ENCODE measurements at places on chromosomes 7 and 10.

GRCh38 chr10:79167537-79167936 is 98.8 kb downstream of the ZMIZ1 start:
- no peak for DNase-seq

DNA sequence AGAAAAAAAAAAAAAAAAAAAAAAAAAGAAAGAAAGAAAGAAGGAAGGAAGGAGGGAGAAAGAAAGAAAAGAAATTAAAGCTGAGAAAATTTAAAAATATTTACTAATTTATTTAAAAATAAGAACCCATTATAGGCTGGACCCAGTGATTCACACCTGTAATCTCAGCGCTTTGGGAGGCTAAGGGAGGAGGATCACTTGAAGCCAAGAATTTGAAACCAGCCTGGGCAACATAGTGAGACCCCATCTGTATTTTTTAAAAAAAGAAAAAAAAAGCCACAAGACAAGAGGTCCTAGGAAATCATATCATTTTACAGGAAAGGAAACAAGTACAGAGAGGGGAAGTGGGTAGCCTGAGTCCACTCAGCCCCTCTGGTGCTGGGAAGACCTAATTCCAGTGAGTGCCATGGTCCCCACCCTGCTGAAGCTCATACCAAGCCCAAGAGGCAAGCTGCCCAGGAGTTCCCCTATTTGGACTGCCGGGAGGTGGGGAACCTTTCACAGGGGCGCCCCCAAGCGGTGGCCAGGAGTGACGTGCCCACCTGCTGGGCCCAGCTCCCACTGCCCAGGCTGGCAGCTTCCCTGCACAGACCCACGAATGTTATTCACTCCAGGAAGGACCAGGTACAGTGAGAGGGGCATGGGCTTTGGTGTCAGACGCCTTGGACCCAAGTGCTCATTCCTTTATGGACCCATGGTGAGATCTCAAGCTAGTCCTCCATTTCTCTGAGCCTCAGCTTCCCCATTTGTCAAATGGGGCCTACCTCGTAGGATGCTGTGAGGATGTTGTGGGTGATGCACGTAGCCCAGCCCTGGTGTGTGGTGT is 133.6 kb downstream of the ZMIZ1 start:
- DNase-seq: no peak

DNA sequence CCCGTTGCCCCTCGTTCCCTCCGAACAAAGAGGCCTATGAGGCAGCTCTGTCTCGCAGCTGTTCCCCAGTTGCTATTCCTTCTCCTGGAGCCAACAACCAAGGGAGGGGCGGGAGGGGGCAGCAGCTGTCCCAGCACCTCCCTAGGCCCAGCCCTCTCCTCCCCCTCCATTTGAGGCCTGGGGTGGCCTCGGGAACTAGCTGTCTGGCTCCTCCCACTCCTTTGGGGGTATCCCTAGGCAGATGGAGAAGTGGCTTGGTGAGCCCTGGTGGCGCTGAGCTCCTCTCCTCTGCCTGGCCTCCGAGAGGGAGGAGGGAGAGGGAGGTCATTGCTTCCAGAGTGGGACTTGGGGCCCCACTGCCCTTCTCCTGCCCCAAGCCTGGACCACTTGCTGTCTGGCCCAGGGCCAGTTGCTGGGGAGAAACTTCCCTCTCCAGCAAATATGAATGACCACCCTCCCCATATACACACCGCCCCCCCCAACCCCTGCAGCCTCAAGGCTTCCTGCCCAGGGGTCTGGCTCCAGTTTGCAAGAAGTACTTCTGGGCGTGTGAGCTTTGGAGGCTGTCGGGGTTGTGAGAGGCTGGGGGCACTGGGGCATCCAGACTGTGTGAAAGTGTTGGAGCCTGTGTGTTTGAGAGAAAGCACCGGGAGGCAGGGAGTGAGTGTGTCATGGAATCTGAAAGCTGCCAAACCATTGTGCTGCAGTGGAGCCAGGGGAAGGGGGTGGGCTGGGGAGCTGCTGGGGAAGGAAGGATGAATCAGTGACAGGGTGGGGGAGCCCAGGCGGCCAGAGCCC is 3.1 kb downstream of the FLNC start:
- no peak for DNase-seq

GRCh38 chr7:140914083-140914482 is 10.6 kb downstream of the BRAF start:
- no peak for DNase-seq

- DNase-seq: no peak
Measured at GRCh38 chr7:133861876-133862275, 265.3 kb upstream of the LRGUK start.

DNA sequence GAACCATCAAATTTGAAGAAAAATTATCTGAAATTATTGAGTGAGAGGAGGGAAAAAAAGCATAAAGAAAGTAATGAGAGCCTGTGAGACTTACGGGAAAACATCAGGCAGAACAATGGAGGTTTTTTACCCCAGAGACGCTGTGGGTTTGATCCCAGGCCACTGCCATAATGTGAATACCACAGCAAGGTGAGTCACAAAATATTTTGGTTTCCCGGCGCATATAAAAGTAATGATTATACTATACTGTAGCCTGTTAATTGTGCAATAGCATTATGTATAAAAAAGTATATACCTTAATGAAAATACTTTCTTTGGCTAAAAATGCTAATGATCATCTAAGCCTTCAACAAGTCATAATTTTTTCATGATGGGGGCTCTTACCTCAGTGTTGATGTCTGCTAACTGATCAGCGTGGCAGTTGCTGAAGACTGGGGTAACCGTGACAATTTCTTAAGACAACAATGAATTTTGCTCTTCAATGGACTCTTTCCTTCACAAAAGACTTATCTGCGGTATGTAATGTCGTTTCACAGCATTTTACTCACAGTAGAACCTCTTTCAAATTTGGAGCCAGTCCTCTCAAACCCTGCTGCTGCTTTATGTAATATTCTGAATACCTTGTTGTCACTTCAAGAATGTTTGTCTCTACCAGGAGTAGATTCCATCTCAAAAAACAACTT is 97.0 kb upstream of the FAM20C start:
- no peak for DNase-seq

- DNase-seq: no peak
Measured at GRCh38 chr7:6367701-6368211, 80.0 kb downstream of the DAGLB start.

DNA sequence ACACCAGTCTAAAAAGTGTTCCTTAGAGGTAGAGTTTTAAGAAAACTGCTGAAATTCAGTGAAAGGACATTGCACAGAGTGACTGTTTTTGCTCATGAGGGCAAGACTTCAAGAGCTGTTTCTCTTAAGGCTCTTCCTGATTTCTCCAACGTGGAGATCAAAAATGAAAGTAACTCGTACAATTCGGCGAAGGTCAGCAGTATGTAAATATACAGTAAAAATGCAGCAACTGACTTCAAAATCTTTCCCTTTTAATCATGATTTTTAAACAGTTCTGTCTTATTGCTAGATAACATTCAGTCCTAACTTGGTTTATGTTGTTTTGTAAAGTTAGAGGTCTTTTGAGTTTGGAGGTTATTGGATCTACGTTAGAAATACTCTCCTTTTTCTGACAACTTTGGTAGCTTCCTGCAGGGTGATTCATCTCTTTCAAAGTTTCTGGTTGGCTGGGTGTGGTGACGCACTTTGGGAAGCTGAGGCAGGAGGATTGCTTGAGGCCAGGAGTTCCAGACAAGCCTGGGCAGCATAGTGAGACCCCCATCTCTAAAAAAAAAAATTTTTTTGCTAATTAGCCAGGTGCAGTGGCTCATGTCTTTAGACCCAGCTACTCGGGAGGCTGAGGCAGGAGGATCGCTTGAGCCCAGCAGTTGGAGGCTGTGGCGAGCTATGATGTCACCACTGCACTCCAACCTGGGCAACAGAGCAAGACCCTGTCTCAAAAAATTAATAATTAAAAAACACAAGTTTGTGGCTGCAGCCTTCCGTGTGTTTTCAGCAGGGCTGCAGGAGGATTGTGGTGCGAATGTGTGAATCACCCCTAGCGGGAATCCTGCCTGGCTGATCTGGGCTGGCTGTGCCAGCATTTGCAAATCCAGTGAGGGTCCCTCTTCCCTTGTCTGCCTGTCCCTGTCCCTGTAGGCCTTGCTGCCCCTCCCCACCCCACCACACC is 29.2 kb upstream of the AP5Z1 start:
- no peak for DNase-seq

DNA sequence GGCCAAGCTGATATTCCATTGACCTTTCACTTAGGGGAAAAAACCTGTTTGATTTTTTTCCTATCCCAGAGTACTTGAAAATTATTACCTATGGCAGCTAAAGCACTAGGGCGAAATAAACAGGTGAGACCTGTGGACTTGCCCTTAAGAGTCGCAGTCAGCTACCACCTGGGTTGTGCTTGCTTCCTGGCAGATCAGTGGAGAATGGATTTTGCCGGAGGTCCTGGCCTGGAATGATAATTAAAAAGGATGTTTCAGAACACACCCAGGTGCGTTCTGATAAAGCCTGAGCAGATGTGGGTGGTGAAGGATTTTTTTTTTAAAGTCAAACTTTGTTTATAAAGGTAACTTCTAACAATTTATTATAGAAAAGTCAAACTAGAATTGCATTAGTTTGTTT is 59.1 kb downstream of the AUTS2 start:
- no peak for DNase-seq

GRCh38 chr7:51235593-51236313 is 80.9 kb downstream of the COBL start:
- no peak for DNase-seq

DNA sequence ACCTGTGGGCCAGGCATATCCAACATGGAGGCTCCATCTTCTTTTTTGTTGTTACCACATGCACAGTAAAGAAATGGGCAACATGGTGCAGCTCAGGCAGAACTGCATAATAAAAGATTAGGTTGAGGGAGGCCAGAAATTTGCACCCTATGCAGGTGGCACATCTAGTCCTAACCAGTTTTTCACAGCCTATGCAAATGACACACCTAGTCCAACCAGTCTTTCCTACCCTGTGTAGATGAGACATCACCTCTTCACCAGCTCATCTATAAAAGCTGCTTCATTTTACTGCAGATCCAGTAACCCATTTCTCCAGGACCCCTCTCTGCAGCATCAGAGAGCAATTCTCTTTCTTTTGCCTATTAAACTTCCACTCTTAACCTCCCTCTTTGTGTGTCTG is 411.0 kb upstream of the PCDH15 start:
- no peak for DNase-seq

GRCh38 chr10:7464691-7465090 is 53.9 kb upstream of the SFMBT2 start:
- DNase-seq: no peak

GRCh38 chr10:72328829-72329204 is 25.9 kb downstream of the DNAJB12 start:
- DNase-seq: no peak

- DNase-seq: no peak
Measured at GRCh38 chr7:143901332-143901667, 676 bp downstream of the TCAF1 start.

DNA sequence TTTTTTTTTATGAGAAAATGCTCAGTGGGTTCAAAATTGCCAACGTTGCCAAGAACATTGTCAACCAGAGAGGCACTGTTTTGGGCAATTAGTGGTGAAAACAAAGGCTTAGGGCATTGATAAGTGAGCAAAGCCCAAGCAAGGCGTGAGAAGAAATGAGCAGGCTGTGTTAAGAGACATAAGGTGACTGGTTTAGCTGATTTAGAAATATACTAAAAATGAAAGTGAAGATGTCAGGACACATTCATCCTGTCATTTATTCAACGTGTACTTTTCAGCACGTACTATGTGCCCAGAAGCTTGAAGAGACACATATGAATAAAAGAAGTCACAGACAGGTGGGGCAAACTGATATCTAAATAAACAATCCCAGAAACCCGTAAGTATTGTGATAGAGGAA is 31.8 kb downstream of the AOAH start:
- DNase-seq: no peak

GRCh38 chr7:82313269-82313668 is 130.3 kb downstream of the CACNA2D1 start:
- DNase-seq: no peak

DNA sequence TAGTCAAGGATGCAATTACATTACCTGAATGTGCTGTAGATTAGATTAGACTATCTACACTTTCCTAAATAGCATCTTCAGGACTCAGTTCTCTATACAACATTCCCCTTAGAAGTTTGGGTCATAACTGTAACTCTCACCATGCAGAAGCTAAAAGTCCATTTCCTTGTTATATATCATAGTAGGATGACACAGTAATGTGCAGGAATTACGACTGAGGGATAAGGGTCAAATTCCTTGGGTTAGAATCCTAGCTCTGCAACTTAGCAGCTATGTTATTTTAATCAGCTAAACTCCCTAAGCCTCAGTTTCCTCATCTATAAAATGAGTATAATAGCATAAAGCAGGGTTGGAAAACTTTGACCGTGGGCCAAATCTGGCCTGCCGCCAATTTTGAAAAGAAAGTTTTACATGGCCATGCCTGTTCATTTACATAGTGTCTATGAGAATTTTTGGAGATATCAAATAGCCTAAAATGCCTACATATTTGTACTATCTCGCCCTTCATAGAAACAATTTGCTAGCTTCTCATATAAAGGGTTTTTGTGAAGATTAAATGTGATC is 14.8 kb downstream of the NRCAM start:
- DNase-seq: no peak

DNA sequence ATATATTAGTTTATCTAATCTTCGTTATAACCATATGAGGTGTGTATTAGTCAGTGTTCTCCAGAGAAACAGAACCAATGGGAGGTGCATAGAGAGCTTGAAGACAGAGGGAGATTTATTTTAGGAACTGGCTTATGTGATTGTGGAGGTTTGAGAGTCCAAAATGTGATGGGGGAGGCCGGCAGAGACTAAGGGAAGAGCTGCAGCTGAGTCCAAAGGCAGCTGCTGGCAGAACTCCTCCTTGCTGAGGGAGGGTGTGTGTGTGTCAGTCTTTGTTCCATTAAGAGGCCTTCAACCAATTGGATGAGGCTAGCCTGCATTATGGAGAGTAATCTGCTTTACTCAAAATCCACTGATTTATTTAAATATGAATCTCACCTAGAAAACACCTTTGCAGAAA is 165.1 kb downstream of the SH3PXD2A start:
- no peak for DNase-seq

- DNase-seq: no peak
Measured at GRCh38 chr10:95181726-95182125, 12.3 kb upstream of the ACSM6 start.

GRCh38 chr10:34116681-34117271 is 698.3 kb downstream of the PARD3 start:
- DNase-seq: no peak

GRCh38 chr10:132059760-132060508 is 5.8 kb upstream of the JAKMIP3 start:
- DNase-seq: no peak

DNA sequence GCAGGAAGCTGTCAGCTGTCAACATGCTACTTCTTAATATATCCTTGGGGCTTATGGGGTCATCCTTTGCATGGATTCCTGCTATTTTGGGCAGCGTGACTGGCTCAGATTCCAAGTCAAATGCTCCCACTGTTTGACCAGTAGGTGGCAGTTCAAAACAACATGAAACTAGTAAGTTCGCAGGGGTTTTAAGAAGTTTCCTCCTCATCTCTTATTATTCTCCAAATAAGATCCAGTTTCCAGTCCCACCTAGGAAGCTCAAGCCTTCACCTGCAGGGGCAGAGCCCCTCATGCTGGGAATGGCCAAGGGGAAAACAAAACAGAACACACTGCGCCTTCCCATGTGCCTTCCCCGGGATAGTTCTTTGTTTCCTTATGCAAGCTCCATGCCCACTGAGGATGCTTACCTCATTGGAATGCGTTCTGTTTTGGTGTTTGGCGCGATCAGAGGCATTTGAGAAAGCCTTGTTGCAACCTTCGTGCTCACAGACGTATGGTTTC is 259.8 kb downstream of the GLI3 start:
- DNase-seq: no peak

All from stimulated activated CD8-positive, alpha-beta memory T cell treated with anti-CD3 and anti-CD28 coated beads, Interleukin-7, amount 100 ng/mL, for 1 hour (primary cell).